ENCODE measurements at places on chromosomes 5 and 9.
A peak's percentile ranks its signal among the peaks of the same experiment; 100 is the strongest.

DNA sequence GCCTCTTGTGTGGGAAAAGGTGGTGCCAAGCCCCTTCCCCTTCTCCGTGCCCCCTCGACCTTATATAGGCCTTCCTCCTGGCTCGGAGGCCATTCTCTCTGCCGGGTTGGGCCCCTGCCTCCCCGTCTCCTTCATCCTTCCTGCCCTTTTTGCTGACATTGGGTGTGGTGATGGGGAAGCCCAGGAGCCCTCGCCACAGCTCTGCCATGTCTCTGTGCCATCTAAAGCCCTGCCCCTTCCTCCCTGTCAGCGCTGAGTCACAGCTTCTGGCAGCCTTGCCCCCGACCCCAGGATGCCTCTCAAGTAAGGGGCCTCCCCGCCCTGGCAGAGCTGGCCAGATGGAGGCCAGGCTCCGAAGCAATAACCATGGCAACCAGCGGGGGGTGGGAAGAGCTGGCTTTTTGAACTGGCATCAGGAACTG is 30.4 kb downstream of the JADE2 start:
- DNase-seq = peak; percentile 85

DNA sequence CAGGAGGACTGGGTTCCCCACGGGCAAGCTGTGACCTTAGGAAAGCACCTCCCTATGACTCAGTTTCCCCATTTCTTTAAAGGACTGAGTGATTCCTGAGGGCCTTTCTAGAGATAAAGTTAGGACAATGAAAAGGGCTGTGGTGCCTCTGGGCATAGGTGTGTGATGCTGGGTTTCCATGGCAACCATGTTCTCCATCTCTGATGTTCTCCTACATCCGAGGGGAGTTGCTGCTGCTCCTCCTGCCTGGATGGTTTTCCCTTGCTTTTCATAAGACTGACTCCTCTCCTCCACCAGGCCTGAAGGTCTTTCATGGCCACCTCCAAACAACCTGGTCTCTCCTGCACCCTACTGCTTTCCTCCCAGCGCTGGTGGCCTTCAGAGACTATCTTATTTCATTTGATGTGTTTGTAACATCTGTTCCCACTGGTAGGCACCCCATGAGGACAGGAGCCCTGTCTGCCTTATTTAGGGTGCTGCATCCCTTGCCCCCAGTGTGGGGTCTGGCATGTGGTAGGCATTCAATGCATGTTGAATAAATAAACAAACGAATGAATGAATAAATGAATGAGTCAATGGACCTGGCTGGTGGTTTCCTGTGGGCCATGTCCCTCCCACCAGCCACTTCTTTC is 112.2 kb upstream of the HAND1 start:
- DNase-seq = no peak

DNA sequence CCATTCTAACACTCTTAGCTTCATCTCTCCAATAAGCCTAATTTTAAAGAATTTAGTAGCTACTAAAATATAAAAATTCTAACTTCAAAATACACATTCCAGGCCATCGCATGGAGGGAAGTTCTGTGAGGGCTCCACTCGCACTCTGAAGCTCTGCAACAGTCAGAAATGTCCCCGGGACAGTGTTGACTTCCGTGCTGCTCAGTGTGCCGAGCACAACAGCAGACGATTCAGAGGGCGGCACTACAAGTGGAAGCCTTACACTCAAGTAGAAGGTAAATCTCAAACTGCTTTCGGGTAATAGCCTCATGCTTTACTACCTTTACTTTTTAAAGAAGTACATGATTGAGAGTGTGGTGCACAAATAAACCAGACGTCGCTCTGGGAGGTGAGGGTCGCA is 94.8 kb downstream of the ADAMTS16 start:
- DNase-seq = no peak

DNA sequence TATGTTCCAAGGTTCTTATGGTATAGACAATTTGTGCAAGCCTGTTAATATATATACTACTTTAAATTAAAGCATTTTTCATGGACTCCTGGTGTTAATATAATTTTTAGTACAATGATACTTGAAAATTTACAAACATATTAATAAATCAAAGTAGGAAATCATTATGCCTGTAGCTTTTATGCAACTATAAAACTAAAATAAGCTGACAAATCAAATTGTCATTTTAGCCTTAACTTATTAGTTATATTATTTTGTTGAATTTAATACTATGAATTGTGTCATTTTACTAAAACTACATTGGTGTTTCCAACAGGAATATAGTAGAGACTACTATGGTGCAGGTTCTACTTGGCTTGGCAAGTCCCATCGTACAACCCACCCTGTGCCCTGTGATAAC is 96.0 kb downstream of the MED10 start:
- no peak for DNase-seq
